NCI-H146 (cell line): ENCODE measurements at places on chromosomes 1 and 21.

- no peak for DNase-seq
Observed at GRCh38 chr1:58798910-58799442, 15.1 kb upstream of the JUN start.

- DNase-seq = no peak
Observed at GRCh38 chr1:119605686-119606085, 42.4 kb downstream of the ZNF697 start.

DNA sequence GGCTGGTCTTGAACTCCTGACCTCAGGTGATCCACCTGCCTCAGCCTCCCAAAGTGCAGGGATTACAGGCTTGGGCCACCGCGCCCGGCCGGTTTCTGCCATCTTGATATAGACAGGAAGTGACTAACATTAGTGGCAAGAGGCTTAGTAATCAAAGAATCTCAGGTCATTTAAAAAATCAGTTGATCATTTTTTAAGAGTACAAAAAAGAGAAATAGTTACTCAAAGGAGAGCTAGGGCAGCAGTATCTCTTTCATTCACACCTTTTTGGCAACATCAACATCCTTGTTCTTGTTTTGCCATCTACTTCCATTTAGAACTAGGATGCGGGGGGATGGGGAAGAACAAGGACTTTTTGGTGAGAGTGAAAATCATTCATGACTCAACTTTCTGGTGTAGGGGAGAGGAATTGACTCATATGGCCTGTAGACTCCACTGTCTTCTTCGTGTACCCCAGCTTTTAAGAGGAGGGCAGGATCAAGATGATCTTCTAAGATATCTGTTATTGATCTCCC is 8.8 kb downstream of the FCRLB start:
- no peak for DNase-seq

DNA sequence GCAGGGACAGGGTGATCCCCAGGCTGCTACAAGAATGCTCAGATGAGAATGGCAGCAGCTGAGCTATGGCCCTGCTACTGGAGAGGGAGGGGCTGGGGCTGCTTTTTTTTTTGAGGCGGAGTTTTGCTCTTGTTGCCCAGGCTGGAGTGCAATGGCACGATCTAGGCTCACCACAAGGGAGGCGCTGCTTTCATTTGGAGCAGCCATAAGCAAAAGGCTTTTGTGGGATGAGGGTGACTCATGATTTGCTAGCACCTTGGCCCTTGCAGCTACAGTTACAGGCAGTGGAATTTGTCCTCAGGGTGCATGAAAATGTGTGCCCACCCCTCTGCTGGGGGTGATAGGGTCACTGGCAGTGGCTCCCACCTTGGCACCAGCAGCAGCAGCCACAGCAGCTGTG is 32.4 kb upstream of the CYP4A22 start:
- no peak for DNase-seq

- DNase-seq = peak; percentile 9
Observed at GRCh38 chr1:239587066-239587465, 200.7 kb downstream of the CHRM3 start.

DNA sequence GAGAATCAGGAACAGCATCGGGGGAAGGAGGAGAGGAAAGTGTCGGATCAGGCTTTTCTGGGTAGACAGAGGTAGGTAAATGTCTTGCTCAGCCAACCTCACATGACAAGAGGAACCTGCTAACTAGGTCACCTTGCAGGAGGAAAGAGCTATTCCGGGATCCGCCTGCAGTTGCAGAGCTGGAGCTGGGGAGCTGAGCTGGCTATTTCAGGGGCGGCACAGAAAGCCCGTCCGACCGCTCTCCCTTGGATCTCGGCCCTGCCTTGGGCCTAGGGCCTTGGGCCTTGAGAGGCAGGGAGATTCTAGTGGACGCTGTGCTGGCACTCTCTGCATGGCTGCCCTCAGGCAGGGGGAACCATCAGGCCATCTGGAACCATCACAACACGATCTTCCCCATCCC is 56.5 kb upstream of the CTPS1 start:
- DNase-seq = no peak

DNA sequence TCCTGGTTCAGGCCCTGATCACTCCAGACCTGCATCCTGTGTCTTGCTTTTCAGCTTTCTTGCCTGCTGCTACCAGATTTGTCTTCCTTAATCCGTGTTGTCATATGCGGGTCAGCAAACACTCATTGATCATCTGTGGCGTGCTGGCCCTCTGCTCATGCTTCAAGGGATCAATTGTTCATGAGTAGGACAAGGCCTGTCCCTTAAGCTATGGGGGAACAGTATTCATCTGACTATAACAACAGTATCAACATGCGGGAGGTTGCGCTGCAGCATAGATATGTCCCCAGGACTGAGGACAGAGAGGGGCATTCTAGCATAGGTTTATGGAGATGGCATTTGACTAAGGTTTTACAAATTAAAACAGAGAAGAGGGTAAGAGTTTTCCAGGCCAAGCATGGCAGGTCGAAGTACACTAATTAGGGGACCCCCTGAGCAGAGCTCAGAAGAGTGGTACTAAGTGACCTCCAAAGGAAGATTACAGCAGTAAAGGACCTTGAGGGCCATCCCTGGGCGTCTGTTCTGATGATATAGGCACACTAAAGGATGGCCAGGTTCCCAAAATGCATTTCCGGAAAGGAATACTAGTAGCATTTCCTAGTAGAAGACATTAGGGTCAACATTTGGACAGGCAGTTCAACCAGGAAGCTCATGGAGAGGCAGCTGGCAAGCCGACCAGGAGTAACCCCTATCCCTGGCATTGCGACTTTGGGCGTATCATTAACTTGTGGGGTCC is 811 bp upstream of the ZNF672 start:
- peak; percentile 68 for DNase-seq

DNA sequence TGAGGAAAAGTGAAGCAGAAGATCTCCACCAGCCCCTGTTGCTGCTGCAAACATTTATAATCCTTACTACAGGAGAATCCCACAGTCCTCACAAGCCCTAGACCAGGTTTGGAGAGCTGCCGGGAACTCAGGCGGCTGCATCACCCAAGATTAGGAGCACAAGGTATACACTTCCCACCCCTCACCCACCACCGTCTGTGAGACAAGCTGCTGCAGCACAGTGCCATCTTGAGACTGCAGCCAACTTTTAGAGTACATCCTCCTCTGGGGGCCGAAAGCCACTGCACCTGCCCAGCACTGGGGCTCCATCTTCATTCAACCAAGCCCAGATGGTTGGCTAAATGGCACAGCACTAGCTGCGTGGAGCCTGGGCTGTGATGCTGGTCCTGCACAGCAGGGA is 13.8 kb downstream of the OLFML3 start:
- DNase-seq = no peak

GRCh38 chr1:114495486-114495885 is 15.5 kb downstream of the TRIM33 start:
- no peak for DNase-seq

GRCh38 chr1:172950528-172950927 is 100.2 kb downstream of the TNFSF18 start:
- DNase-seq = no peak

DNA sequence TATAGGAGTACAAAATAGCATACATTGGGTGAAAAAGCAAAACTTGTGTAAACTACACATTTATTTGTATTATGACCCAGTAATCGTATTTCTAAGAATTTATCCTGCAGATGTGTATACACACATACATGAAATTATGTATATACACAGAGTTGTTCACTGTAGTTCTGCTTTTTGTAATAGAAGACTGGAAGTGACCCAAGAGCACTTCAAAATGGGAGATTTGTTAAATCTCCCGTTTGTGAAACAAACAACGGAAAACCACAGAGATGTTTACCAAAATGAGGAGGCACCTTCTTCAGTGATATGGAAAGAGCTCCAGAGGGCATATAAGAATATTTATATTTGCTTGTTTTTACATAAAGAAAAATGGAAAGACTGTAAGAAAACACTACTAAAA is 18.0 kb upstream of the MNDA start:
- DNase-seq = no peak

- DNase-seq = no peak
Observed at GRCh38 chr1:228110556-228110955, 1.5 kb upstream of the MRPL55 start.

- DNase-seq = no peak
Observed at GRCh38 chr1:164702664-164703063, 143.7 kb downstream of the PBX1 start.

DNA sequence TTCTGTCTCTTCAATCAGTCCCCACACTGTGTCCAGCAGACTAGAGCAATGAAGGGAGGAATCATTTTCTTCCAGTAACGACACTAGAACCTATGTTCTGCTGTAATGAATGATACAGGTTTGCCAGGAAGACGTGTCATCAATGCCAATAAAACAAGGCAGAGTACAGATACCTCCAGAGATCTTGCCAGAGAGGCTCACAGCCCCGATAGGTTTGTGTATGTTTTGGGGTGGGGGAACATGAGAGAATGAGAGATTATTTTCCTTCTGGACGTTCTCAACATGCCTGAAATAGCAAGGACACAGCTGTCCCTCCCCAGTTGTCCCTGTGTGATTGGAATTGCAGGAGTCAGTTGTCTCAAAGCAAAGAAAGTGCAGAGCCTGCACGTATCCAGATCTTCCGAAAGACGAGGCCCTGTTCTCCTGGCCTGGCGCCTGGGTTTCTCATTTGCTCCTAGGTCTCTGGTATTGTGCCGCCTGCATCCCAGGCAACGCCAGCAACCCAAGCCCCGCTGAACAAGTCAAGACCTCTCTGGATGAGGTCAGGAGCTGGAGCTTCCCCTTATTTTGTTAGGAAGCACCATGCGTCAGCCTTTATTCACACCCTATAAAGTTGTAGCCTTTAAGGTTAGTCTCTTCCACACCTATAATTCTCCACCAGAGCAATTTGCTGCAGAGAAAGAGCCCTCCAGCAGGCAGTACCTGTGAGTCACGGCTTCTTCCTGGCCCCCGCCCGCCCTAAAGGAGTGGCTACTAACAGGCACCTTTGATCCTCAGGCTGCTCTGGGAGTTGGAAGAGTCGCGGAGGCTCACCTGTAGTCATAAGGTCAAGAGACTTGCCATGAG is 130.5 kb downstream of the TOMM20 start:
- DNase-seq = no peak

DNA sequence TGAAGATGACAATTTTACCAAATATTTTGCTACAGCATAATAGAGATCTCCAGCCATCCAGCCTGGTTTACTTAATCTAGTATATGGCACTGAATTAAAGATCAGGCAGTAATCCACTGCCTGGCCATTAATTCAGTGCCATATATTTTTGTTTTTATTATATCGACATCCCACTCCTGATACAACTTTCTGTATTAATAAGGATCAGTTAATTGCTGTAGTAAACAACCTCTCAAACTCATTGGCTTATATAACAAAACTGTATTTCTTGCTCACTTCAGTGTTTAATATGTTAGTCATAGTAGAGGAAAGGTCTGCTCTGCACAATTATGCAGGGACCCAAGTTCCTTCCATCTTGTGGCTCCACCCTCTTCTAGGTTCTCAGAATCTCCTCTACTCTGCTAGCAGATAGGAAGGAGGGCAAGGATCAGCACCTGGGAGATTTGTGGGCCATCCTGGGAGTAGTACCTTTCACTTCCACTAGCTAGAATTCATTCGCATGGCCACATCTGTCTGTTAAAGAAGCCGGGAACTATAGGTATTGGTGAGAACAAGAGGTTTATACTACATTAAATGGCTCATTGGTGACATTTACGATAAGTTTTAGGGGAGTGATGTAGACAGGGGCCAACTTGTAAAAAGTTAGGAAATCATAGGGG is 3.6 kb upstream of the ZDHHC18 start:
- DNase-seq = no peak

- no peak for DNase-seq
Observed at GRCh38 chr1:1760715-1761114, 17.6 kb downstream of the NADK start.

GRCh38 chr1:40081871-40082270 is 15.2 kb downstream of the PPT1 start:
- DNase-seq = no peak

DNA sequence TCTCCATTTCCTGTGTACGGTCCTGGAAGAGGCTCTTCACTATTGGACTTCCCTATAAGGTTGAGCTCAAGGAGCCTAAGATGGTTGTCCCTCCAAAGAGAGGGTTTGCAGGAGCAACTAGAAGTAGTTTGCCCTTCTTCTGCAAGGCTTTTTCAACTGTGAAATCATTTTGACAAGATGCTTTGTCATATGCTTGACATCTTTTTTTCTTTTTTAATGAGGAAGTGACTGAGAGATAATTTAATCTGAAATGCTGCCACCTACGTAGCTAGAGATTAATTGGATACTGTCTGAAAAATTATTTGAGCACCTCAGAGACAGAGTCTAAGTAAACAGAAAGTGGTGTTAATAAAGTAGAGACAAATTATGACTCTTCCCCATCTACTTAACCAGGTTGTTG is 97.0 kb downstream of the CHRM3 start:
- no peak for DNase-seq

DNA sequence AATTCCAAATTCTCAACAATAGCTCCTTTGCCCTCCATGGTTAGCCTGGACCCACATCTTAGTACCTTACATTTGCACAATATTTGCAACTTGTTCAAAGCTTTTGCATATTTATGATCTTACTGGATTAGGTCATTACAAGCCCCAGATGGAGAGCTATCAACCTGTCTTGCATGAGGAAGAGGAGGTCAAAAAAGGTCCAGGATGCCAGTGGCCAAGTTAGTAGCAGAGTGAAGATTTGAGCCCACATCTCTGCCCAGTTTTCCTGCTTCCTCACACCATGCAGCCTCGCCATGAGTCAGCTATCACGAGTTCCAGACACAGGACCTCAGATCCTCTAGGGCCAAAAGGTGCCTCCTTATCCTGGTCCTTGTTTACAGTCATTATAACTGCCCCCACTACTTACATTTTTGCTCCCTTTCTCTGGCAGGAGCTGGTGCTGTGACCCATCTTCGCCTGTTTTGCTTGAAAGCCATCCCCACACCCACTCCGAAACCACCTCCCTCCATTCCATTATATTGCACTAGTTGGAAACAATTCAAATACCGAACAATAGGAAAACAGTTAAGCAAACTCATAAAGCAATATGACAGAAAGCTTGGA is 5.0 kb upstream of the AHCYL1 start:
- DNase-seq = no peak

- no peak for DNase-seq
Observed at GRCh38 chr1:205704903-205705302, 24.6 kb upstream of the SLC45A3 start.

DNA sequence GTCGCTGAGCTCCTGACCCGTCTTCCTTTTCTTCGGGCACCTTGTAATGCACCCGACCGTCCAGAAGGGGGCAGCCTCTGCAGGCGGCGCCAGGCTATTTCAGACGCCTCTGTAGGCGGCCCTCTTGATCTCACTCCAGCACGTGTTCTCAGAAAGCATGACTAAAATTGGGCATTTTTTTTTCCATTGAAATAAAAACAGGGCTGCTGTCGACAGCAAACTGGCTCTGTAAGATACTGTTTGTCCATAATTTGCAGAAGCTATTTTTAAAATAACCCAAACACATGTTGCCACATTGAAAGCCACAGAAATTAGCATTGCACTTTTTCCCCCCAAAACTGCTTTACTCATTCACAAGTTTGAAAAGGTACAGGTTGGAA is 78.0 kb downstream of the STUM start:
- no peak for DNase-seq

GRCh38 chr21:29385934-29386520 is 87.3 kb downstream of the BACH1 start:
- no peak for DNase-seq
